Uterus (tissue), 4 donors: ENCODE measurements at places on chromosomes 6 and 20. TPM values are rescaled to one million over a fixed set of nuclear protein-coding genes. Genes with fewer than 3 reads are reported as not detected.

DNA sequence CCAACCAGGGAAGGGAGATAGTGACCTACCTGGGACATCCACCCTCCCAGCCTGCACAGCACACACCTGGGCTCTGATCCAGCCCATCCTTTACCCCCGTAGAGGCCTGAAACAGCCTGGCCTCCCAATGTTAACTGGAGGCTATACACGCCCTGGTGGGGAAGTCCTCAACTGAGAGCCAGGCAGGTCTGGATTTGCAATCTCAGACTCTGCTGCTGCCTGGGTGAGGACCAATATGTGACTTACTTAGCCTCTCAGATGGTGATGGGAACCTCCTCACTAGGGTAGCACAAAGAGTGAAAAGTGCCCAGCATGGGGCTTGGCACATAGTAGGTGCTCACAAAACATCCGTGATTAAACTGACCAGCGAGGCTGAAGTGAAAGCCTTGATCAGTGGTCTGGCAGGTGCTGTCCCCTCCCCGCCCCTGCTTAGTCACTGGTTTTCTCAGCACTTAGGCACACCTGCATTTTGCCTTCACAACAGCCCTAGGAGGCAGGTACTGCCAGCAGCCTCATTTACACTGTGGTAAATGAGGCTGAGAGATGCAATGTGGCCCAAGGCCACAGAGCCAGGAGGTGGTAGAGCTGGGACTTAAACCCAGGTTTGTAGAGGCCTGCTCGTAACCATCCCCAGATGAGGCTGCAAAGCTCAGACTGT lies 12.4 kb downstream of the PEDS1 start:
- DNase-seq: no peak

GRCh38 chr6:163733061-163733460 lies 318.5 kb downstream of the QKI start:
- DNase-seq: no peak

GRCh38 chr6:110537208-110538123 lies 61.1 kb upstream of the SLC22A16 start:
- no peak for DNase-seq

Gene DEFB125
- not detected for total RNA-seq

DNA sequence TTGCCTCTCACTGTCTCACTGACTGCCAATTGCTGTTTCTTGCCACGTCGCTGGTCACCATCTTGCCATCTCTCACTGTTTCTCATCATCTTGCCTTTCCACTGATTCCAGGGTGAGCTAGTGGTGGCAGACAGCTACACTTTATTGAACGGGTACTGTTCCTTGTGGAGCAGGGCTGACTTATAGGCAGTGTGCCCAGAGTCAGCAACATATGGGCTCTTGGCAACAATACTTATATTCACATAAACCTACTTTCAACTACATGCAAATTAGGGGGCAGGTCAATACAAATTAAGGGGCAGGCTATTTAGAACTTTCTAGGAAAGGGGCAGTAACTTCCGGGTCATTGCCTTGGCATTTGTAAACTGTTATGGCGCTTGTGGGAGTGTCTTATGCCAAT lies 186.2 kb upstream of the SYNDIG1 start:
- DNase-seq: no peak

GRCh38 chr6:119174085-119174445 lies 95.6 kb upstream of the FAM184A start:
- DNase-seq: no peak

GRCh38 chr6:33217681-33218080 lies 9.4 kb downstream of the RING1 start:
- DNase-seq: no peak

Gene SS18L1
- 18.2 TPM for total RNA-seq

- DNase-seq: no peak
Observed at GRCh38 chr6:169035385-169036240, 218.0 kb downstream of the THBS2 start.
